ENCODE measurements at places on chromosomes 6 and 20. TPM values are rescaled to one million over a fixed set of nuclear protein-coding genes. Genes with fewer than 3 reads are reported as not detected.

Gene PTGIS
- 1.6 TPM for total RNA-seq

Gene KIAA1755
- not detected for total RNA-seq

DNA sequence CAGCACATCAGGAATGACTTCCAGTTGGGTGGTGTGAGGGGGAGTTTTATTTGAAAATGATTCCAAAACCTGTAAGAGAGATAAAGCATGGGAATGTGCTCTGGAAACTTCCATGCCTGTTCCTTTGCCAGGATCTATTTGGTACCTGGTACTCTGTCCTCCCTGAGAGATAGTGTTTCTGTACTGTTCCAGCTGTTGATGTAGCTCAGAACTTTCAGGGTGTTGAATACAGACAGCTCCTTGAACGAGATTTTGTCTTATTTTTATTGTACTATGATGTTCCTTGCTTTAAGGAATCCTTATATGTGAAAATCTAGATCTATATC, 148.7 kb upstream of the RIPOR2 start:
- DNase-seq: no peak

- DNase-seq: no peak
Observed at GRCh38 chr20:6740096-6740495, 27.4 kb upstream of the BMP2 start.

DNA sequence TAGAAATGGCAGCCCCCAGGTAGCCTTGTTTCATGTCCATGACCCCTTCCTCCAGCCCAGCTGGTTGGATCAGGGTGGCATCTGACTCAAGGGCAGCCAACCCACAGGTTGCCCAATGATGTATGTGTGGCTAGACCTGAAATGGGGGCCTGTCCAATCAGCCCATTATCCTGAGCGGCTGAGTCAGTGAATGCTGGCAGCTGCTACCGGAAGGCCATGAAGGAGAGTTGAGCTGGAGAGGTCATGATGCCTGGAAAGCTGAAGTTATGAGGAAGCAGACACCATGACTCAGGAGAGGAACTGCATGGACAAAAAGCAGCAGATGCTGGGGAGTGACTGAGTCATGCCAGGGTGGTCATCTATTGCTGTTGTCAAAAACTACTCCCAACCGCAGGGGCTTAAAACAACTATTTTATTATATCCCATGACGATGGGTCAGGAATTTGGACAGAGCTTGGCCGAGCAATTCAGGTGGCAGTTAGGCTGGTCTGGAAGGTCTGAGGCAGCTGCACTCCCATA, 67.3 kb downstream of the MDGA1 start:
- no peak for DNase-seq

- no peak for DNase-seq
Observed at GRCh38 chr20:39049148-39049547, 87.0 kb downstream of the DHX35 start.

DNA sequence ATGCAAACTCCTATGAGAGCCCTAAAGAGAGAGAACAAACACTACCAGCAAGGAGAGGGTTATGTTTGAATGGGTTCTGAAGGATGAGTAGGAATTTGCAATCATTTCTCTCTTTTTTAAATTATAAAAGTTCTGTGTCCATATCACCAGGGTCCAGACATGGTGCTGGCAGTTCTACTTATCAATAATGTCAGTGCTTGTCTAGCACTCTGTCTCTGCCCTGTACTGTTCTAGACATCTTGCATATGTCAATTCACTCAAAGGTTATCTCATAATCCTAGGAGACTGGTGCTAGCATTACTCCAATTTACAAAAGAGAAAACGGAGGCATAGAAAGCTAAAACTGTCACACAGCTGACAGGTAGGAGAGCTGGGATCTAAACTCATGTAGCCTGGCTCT, 101.3 kb downstream of the VEGFA start:
- DNase-seq: no peak

GRCh38 chr6:136676075-136676474, 116.2 kb downstream of the MAP3K5 start:
- DNase-seq: no peak

GRCh38 chr20:32358883-32359632, 927 bp downstream of the ASXL1 start:
- peak; percentile 68 for DNase-seq

GRCh38 chr6:7433121-7433617, 43.6 kb downstream of the RIOK1 start:
- no peak for DNase-seq

GRCh38 chr6:43749461-43749860, 20.6 kb upstream of the VEGFA start:
- DNase-seq: no peak

Gene CLIC1
- total RNA-seq: 370 TPM

- DNase-seq: no peak
Observed at GRCh38 chr20:5825130-5825719, 75.0 kb downstream of the SHLD1 start.

Gene PHACTR3
- 0.11 TPM for total RNA-seq

Gene EEF1A2
- 0.63 TPM for total RNA-seq

GRCh38 chr20:18742841-18743240, 70.7 kb upstream of the SCP2D1 start:
- DNase-seq: no peak

GRCh38 chr6:143419526-143419925, 31.0 kb downstream of the ADAT2 start:
- no peak for DNase-seq

DNA sequence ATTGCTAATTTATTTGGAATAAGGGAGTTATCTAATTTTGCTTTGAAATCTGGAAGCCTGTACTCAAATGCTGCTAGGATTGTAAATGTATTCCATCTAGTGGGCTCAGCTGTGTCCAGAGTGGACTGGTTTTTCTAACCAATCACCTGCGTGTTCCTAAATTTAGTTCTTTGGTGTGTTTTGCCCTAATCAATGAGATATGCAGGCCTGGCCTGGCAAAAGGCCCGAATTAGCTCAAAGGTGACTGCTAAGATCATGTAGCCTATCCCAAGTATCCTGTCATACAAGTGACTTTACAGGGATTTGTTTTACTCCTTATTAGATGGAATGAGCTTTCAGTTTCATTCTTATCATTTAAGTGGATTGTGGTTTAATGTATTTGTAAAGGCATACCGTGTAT, 51.3 kb upstream of the ARMC2 start:
- no peak for DNase-seq

DNA sequence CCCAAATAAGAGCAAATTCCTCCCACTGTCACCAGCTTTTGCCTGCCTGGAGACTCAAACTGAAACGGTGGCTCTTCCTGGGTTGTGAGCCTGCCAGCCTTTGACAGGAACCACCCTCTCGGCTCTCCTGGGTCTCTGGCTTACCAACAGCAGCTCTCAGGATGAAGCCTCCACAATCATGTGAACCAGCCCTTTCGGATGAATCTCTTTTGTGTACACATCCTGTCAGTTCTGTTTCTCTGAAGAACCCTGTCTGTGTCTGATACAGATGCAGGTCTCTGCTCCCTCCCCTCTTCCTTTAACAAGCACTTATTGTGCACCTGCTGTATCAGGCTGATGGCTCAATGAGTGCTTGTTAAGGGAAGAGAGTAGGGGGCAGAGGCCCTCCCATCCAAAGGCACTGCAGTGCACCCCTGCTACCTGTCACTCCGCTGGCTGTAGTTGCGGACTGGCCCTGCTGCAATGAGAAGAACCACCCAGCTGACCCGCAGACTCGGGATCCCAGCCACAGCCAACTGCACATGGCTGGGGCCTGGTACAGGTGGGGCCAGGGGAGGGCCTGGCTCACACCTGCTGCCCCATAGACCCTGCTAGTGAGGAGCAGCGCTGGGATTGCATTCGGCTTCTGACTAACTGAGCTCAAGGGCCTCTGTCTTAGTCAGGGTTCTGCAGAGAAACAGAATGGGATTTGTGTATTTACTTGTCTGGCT, 120.1 kb upstream of the PMEPA1 start:
- no peak for DNase-seq

DNA sequence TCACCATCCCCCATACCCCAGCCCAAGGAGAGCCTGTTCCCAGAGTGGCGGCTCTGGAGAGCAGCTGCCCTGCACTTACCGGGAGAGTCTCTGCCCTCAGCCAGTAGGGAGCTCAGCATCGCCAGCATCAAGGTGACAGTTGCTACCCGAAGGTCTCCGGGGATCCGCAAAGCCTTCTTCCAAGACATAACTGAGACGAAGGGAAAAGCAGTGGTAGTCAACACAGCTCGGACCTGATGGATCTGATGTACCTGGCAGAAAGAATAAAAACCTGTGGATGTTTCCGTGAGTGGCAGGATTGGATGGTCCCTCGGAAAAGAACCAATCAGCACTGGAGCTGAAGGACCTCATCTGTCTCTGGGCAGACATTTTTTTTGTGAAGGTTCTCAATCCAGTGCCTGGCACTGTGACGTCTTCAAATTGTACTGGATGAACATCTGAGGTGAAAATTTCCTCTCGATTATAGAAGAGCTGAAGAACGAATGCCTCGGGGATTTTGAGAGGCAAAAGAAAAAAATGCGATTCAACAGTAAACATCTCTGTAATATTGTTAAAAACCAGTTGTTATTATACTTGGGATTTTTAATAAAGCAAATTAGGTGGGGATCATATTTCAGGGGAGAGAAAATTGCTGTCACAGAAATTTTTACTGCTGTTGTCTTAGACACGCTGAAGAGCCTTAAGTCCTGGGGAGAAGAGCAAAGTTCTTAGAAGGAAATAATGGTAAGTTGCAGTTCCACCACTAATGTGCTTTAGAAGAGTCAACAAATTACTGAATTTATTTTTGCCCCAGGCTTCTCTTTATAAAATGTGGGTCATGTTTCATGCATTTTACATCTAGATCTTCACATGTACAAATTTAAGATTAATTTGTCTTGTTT, at the start of gene HLA-DQB1:
TSS of gene HLA-DQB1 (minus strand) at position 238 of the 881 bp plus-strand sequence. CDS start at position 188, 50 bp downstream.
- DNase-seq: peak; percentile 46

Gene SYCP2
- total RNA-seq: 2.1 TPM

GRCh38 chr20:62122654-62123449, 577 bp downstream of the LSM14B start:
- DNase-seq: peak; percentile 34

GRCh38 chr6:30006170-30007131, 54.6 kb upstream of the POLR1H start:
- peak; percentile 18 for DNase-seq

Gene POU3F2
- total RNA-seq: not detected

Gene COL21A1
- not detected for total RNA-seq

DNA sequence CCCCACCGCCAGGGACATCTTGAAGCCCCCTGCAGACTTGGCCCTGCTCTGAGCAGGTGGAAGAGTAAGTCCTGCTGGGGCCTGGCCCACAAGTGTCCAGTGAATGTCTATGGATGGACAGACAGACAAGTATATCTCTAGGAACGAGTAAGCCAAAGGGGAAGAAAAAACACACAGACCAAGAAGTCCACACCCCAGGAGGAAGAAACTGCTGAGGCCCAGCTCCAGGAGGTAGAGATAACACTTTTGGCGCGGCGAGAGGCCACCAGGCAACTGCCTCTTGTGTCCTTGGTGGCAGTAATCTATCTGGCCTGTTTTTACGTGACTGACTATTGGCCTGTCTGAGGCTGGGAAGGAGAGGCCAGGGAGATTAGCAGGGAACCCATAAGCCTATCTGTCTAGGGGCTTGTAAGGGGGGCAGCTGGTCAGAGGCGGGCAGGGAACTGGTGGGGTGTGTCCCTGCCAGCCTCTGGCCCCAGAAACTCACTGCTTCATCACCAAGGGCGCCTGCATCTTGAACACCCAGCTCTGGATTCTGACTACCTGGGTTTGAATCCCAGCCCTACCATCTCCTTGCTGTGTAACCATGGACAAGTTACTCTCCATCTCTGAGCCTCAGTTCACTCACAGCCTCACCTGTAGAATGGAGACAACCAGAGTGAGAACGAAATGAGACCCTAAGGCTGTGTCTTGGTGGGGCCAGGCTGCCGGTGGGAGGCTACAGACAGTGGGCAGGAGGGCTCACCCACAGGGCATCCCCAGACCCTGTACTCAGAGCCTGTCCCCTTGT, 31.3 kb downstream of the C20orf203 start:
- DNase-seq: no peak

GRCh38 chr6:70839286-70840266, 117.3 kb downstream of the B3GAT2 start:
- no peak for DNase-seq

DNA sequence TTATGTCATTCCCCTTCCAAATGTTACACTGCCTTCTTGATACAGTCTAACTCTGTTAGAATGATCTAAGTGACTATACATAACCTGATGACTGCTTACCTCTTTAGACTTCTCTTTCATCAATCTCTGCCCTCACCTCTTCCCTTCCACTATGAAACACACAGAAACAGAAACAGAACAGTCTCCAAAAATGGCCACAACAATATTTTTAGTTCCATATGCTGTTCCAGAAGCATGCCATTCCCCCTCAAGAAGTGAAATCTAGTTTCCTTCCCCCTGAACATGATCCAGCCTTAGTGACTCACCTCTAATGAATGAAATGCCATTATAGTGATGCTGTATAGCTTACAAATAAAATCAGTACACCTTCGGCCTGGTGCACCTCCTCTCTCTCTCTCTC, 229.3 kb upstream of the TENT5A start:
- DNase-seq: no peak

GRCh38 chr6:159151266-159151855, 17.8 kb upstream of the FNDC1 start:
- peak; percentile 32 for DNase-seq

DNA sequence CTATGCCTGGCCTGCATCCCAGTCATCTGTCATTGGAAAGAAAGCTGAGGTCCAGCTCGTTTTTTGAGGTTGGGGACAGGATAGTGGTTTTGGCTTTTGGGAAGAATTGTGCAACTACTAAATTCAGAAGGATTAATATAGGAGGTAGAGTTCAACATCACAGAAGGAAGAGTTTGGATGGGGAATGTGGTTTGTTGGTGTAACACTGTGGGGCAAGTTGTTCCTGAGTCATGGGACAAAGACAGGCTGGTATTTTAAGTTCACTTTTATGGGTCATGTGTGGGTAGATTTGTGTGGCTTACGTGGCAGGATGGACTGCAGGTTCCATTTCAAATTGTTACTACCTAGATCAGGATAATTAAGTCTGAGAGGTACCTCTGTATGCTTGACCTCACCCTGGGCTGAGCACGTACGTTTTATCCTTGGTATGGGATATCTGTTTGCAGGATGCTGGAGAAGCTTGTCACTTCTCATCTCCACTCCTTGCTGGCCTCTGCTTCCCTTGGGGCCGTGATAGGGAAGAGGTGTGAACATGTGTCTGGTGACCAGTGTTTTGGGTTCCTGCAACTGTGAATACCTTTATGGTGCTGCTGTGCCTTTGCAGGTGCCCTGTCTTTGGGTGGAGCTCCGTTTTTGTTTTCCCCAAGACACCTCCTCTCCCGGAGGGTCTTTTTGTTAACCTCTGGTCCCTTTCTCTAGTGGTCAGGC, 177.6 kb downstream of the JARID2 start:
- no peak for DNase-seq

Gene OPN5
- total RNA-seq: not detected

Gene CAGE1
- 0.16 TPM for total RNA-seq
